ENCODE measurements at places on chromosomes 2 and 18.
A peak's percentile ranks its signal among the peaks of the same experiment; 100 is the strongest.

DNA sequence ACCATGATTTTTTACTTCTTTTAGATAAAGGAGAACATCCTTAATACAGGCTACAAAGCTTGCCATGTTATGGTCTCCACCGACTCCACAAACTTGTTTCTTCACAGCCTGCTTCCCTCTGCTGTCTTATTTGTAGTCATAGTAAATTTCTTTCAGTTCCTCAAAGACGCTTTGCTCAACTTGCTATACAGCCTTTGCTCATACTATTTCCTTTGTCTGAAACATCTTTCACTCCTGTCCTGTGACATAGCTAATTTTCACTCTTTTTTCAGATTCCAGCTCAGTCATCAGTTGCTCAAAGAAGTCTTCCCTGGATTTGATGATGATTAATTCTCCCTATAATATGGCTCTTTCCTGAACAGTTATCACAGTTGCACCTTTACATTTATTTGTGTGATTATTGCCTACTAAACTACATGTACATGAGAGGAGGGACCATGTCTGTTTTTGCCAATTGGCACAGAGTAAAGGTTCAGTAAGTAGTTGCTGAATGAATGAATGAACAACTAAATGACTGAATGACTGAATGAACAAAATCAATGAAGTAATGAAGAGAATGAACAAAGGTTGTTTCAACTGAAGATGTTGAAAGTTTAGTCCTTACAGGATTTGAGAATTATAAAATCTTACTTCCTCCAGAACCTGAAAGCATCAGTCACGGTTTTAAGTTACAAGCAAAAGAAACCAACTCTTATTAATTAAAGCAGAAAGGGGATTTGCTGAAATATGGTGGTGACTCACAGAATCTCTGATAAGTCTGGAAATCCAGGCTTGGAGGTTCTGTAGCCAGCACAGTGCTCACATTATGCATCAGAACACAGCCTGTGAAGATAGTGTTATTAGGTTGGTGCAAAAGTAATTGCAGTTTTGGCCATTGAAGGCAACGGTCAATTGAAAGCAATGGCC, 186.4 kb upstream of the FAM98A start:
- no peak for DNase-seq

DNA sequence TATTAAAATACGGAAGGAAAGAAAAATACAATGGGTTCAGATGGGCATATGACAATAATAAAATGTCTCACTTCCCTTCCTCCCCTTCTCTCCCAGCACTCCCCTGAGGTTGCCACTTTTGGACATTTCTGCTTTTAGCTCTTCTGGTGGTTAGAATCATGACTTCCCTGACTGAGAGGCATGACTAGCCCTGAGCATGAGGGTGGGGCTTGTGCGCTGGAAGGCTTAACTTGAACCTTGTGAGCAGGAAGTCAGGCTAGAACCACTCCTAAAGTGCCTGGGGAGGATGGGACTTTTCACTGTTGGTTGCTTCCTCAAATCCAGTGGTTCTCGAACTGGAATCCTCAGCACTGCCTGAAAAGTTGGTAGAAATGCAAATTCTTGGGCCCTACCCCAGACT, 19.7 kb upstream of the ARHGAP25 start:
- no peak for DNase-seq

GRCh38 chr2:158973116-158973956, 4.9 kb downstream of the TANC1 start:
- DNase-seq: no peak

- DNase-seq: no peak
Measured at GRCh38 chr2:11866358-11867335, 120.2 kb downstream of the LPIN1 start.

DNA sequence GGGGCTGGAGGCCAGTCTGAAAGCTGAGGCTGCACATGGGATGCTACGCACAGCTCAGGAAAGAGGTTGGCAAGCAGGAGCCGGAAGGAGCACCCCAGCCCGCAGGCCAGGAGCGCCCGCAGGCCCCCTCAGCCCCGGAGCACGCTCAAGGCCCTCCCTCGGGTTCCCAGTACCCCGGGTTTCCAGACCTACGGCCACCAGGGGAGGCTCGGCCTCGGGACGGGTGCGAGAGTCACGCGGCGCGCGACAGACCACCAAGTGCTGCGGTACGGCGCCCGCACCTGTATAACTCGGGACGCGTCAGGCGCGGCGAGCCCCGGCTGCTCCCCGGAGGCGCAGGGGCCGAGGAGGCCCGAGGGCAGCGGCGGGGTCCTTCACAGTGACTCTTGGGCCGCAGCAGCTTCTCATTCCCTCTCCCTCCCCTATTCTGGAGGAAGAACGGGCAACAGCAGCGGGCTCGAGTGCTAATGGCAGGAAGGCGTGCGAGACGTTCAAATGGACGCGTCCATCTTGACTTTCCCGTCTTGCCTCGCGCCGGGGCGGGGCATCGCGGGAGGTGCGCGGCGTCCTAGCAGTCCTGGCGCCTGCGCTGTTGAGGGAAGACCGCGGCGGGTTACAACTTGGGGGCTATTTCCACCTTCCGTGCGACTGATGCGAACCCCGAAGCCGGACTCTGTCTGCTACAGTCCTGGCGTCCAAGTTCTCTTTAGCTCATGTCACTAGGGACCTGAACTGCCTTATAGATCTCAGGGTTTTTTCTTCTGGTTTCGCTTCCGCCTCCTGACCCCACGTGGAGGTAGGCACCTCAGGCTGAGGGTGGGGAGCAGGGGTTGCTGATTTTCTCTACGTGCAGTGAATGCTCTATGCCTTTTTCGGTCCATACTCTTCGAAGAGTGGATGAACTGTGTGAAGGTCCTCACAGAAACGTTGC, at the start of gene ANAPC1:
Gene ANAPC1 (minus strand): TSS at position 533 of the 931 bp plus-strand sequence. CDS start 3,368 bp downstream, outside the sequence.
- peak; percentile 11 for DNase-seq

DNA sequence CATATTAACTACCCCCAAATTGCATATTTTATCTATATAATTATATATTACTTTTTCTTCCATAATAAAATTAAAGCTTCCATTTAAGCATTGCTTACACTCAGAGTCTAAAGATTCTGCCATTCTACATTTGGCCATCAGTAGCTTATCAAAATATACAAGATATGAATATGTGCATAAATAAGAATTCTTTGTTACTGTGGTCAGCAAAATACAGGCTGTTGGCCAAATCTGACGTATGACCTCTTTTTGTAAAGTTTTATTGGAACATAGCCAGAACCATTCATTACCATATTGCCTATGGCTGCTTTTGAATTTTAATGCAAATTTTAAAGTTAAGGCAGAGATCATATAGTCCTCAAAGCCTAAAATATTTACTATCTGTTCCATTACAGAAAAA, 643.9 kb upstream of the VRK2 start:
- no peak for DNase-seq

DNA sequence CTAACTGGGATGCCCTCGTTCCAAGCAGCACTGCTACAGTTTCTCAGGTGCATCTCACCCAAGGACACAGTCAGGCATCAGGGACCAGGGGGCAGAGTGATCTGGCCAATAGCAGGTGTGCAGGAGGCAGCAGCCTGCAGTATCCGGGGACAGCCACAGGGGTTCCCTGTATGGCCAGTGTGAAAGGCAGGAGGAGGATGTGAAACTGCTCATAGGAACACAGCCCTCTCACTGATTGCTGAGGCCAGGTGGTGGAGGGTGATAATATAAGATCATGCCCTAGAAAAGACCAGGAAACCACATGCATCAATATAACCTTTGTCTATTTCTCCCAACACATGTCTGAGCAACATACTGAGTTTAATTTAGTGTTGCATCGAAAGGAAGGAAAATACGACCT, 112.7 kb upstream of the TACR1 start:
- no peak for DNase-seq

DNA sequence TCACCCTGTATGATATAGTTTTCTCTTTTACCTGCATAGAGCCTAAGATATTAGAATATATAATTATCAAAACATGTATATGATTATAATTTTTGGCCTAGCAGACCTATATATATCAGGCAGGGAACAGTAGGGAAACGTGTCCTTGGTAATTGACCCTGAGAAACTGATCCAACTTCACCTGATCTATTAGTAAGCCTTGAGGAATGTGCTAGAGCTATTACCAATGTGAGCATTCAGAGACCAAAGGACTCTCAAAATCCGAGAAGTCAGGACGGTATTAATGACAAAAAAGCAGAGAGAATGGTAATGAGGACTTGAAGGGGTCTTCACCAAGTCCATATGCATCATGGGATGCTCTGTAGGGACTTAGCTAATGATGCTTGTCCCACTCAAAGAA, 571.9 kb downstream of the CPS1 start:
- DNase-seq: no peak

GRCh38 chr2:54755641-54756326, 32.3 kb downstream of the EML6 start:
- DNase-seq: no peak

DNA sequence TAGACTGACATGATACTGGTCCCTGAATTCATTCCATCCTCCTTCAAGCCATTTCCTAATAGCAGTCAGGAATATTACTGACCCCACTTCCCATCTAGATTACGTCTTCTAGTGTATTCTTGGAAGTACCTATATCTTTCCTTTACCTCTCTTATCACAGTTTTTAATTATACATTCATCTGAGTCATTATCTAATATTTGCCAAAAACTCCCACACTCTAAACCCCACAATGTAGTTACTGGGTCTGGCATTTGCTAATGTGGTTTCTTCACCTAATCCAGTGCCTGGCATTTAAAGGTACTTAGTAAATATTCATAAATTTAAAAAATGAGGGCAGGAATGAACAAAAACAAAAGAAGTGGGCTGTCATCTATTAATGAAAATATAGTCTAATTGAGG, 441.8 kb upstream of the SETBP1 start:
- DNase-seq: no peak

DNA sequence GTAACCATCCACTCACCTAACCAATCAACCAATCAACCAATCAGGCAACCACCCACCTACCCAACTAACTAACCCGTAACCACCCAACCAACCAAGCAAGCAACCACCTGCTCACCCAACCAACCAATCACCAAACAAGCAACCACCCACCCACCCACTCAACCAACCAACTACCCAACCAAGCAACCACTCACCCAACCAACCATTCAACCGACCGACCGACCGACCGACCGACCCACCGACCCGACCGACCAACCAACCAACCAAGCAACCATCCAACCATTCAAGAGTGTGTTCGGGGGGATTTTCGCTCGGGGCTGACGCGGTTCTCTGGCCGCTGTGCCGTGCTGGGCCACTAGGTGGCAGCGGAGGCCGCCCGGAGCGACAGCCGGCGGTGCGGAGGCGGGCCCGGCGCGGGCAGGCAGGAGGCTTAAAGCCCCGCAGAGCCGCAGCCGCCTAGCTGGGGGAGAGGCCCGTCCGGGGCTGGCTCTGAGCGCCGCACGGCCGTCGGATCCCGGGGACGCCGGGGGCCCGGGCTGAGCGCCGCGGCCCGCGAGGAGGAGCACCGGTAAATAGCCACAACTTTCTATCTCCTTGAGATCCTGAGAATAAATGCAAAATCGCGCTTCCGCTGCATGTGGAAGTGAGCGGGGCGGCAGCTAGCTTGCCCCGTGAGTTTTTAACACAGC, at the start of gene MC5R:
Gene MC5R (plus strand): TSS at position 443 of the 689 bp plus-strand sequence. CDS start 1,617 bp downstream, outside the sequence.
- DNase-seq: peak; percentile 5

- DNase-seq: no peak
Measured at GRCh38 chr2:131050896-131051295, 42.4 kb downstream of the FAM168B start.

DNA sequence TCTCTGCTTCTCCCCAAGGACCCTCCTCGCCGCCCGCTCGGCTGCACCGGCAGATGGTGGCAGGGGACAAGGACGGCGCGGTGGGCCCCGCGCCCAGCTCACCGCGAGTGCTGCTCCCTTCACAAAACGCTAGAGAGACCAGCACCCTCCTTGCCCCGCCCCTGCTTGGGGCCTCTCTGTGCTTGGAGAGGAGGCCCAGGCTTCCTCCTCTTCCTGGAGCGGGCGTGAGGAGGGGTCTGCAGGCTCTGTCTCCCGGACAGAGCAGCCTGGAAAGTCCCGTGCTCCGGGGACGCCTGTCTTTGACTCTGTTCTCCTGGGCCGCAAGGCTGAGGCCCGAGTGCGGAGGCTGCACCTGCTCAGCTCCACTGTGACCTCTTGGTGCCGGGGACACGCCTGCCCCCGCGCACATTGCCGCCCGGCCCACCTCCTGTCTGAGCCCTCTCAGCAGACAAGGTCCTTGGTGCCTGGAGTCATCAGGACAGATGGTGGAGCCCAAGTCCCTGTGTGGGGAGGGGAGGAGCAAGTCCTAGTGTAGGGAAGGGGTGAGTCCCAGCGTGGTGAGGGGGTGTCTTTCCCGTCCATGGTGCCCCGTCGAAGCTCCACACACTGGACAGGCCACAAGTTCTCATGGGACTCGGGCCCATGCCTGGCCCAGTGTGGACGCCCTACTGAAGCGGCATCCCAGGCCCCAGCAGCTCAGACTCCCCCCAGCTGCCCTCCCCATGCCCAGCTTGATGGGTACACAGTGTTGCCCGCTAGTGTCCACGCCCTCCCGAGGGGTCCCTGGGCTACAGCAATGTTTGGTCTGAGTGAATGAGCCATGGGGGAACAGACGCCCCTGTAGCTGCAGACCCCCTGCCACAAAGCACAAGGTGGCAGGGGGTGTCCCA, 33.8 kb downstream of the RTP5 start:
- DNase-seq: no peak

- no peak for DNase-seq
Measured at GRCh38 chr2:181305301-181306123, 151.7 kb upstream of the ITGA4 start.

GRCh38 chr18:38966841-38967240, 1401.2 kb upstream of the CELF4 start:
- DNase-seq: no peak

- no peak for DNase-seq
Measured at GRCh38 chr2:85913884-85914881, 25.4 kb upstream of the ST3GAL5 start.

- DNase-seq: peak; percentile 48
Measured at GRCh38 chr18:3248062-3248657, 559 bp downstream of the MYL12A start.

DNA sequence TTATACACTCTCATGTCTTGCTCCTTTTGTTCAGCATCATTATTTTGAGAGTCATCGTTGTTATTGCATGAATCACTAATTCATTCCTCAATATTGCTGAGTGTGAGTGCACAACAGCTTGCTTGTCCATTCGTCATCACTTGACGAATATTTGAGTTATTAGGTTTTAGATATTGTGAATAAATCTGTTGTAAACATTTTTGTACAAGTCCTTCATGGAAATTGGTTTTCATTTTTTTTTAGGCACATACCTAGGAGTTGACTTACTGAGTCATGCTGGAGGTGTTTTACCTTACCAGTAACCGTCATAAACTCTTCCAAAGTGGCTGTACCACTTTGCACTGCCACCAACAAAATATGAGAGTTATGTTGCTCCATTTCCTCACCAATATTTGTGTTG, 84.2 kb upstream of the NCK2 start:
- no peak for DNase-seq

- DNase-seq: no peak
Measured at GRCh38 chr2:224764565-224765236, 48.5 kb upstream of the CCDC195 start.

DNA sequence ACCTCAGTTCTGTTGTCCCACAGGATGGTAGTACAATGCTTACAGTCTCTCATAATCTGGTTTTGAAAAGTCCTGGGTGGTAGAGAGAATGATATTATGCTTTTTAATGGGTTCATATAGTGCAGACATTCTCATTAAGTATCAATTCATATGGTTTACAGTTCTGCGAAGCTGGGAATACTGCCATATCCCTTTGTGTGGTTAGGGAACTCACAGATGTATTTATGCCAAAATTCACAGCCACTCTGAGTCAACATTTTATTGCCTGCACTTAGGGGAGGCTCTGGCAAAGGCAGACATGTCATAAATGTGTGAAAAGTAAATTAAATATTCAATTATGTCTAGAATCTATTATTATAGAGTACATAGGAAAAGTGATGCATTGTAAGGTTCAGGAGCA, 808.2 kb downstream of the SUCLG1 start:
- no peak for DNase-seq

GRCh38 chr2:17337507-17337906, 180.7 kb downstream of the RAD51AP2 start:
- no peak for DNase-seq
